ENCODE measurements at places on chromosomes 1 and 21.

- DNase-seq: no peak
Observed at GRCh38 chr1:226453015-226453704, 45.3 kb upstream of the PARP1 start.

- no peak for DNase-seq
Observed at GRCh38 chr1:200302921-200303290, 106.9 kb downstream of the ZNF281 start.

DNA sequence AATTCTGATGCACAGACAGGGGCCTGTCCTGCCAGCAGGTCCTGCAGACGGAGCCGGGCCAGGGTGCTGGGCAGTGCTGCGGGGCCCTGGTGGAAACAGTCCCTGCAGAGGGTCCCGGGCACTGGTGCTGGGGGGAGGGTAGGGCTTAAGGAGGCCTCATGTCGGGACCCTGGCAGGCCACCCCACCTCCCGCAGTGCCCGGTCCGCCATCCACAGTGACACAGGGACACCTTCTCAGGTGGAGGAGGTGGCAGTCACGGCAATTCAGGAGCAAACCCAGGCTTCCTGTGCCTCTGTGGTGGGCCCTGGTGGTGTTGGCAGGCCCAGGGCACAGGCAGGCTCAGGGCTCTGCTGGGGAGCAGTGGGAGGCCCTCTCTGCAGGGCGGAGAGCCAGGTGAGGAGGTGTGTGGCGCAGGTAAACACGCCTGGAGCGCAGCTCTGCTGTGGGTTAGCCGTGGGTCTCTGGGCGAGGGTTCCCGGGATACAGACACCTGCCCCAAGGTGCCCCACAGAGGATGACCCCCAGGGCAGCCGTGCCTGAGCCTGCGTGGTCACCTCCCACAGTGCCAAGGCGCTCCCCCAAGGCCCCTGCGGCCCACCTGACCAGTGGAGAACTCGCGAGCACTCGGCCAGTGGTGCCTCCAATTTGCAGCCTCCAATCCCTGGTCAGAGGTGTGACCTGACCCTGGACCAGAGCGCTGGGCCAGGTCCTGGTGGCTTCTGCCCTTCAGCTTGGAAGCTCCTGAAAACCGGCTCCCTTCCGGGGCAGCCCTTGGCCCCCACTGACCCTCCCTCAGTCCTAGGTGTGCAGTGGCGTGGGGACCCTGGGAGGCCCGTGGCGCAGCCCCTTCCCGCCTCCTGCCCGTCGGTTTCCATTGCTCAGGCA lies 19.2 kb downstream of the COL18A1 start:
- DNase-seq: no peak

DNA sequence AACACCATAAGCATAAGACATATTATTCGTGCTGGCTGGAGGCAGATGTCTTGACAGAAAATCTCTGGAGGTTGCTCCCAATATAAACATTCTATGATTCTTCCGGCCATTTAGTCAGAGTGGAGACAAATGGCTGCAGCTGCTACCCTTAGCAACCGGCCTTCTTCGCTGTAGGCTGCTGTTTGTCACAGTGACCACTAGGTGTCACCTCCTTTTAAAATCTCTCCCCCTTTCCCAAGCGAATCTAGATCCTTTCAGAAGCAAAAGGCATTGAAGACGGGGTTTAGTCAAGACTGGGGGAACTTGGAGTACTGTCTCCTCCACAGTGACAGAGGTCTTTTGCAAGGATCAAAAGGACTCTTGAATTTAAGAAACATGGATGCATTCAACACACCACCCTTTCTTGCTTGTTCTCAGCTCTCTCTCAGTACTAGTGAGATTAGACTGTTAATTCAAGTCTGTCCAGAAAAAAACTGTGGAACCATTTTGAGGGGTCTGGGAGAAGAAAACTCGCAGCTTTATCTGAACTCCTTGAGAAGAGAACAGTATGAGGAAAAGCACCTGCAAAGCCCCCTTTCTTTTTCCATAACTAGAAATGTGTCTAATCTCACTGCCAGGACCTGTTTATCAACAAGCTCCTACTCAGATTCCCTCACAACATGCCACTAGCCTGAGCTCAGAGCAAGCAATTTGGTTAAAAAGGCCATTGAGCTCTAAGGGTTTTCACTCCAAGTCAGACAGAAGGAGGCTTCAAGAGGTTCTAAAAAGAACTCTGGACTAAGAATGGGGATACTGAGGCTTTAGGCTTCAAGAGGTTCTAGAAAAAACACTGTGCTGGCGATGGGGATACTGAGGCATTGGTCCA lies 408.3 kb upstream of the PLXNA2 start:
- peak; percentile 16 for DNase-seq

- DNase-seq: no peak
Observed at GRCh38 chr1:167938080-167938636, 1.3 kb upstream of the MPC2 start.

GRCh38 chr1:184914149-184914548 lies 60.2 kb downstream of the NIBAN1 start:
- DNase-seq: no peak

- DNase-seq: no peak
Observed at GRCh38 chr1:15640667-15641066, 23.4 kb downstream of the DDI2 start.

DNA sequence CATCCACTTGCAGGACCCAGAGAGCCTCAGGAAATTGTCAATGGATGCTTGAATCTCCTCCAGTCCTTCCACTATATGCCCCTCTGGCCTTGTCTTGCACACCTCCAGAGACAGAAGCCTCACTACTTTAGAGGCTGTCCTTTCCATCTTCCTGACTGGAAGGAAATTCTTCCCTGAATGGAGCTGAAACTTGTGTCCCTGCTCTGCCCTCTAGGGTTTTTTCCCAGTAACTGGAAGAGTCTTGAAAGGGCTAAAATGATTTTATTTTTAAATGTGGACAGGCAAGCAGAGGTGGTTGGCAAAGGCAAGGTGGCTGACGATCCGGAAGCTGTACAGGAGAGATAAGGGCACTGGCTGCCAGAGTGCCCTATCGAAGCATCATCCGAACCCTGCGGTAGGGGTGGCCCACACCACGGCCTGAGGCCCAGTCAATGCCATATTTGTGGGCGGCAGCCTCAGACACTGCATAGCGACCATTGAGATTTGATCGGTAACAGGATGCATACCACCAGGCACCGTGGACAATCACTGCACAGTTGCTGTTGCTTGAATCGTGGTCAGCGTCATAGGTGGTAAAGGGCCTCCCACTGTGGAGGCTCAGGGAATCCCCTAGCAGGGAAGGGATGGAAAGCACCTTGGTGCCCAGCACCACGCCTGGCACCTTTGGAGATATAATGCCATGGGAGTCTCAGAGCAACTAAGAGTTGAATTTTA lies 2.3 kb upstream of the MAP3K6 start:
- no peak for DNase-seq

DNA sequence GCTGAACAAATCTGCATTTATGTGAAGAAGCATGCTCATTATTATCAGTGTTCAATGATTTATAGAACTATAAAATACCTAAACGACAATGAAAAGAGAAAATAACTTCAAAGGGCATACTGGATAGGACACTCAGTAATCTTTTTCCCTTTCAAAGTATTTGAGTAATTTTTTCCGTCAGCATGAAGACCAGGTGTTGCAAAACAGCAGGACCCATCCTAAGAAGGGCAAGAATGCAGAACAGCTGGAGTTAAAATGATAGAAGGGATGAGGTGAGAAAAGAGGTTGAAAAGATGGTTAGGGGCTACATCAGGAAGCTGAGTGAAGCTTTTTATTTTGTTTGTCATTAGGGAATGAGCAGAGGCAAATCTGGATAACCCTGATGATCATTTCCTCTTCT lies 7.1 kb upstream of the RGS18 start:
- no peak for DNase-seq

DNA sequence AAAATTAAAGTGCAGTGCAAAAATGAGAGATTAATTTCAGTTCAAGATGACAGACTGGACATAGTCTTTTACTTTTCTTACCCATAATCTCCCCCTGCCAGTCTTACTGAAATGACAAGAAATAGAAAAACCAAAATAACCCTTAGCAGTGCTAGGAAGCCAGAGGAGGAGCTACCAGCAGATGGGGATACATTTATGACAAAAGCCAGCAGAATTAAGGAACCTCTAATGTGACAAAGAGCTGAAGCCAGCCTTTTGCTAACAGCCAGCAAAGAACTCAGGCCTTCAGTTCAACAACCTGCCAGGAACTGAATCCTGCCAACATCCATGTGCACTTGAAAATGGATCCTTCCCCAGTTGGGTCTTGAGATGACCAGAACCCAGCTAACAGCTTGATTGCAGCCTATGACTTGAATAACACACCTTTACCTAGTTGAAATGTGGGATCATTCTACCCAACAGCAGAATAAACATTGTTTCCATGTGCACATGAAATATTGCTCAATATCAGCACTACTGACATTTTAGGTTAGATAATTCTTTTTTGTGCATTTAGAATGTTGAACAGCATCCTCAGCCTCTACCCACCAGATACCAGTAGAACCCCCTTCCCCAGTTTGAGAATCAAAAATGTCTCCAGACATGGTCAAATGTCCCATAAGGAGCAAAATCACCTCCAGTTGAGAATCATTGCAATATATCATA lies 7.9 kb upstream of the TRAF5 start:
- DNase-seq: no peak

GRCh38 chr1:24870551-24871195 lies 59.4 kb downstream of the RUNX3 start:
- DNase-seq: no peak

DNA sequence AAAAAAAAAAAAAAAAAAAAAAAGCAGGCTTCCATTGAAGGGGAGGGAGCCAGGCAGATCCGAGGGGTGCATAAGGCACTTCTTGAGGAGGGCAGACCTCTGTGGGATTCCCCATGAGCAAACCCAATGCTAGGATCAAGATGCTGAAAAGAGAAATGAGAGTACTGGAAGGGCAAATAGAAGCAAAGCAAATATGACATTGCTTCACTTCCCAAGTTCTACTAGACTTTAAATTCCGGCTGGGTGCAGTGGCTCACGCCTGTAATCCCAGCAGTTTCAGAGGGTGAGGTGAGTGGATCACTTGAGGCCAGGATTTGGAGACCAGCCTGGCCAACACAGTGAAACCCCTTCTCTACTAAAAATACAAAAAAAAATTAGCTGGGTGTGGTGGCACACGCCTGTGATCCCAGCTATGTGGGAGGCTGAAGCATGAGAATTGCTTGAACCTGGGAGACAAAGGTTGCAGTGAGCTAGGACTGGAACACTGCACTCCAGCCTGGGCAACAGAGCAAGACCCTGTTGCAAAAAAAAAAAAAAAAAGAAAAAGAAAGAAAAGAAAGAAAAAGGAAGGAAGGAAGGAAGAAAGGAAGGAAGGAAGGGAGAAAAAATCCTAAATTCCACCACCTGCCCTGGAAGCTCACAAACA lies 23.1 kb upstream of the PALMD start:
- no peak for DNase-seq

DNA sequence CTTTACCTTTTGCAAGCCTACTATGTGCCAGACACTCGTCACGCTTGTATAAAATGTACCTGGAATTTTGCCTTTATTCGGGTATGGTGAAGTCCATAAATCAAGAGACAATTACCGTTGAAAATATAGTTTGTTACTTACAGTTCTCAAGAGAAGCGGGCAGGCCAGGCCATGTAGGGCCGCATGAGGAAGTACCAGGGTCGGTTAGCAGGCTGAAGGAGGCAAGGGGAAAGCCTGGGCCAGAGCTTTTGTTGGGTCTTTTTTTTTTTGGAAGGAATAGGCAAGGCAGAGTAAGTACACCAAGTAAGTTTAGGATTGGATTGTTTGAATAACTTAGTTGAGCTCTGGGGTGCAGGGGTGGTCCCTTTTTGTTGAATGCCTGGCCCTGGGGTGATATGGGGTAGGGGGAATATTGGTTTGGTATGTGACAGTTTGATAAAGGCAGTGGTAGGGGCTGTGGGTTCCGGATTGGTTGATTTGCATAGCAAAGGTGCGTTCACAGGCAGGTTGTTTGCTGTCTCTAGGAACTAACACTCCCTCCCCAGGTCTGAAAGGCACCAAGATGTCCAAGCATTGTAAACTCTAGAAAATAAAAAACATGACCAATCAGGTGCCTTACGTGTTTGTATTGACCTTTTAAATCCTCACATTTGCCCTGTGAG lies 80.7 kb downstream of the KAZN start:
- DNase-seq: no peak

GRCh38 chr1:35876988-35877387 lies 6.0 kb upstream of the AGO1 start:
- DNase-seq: no peak

DNA sequence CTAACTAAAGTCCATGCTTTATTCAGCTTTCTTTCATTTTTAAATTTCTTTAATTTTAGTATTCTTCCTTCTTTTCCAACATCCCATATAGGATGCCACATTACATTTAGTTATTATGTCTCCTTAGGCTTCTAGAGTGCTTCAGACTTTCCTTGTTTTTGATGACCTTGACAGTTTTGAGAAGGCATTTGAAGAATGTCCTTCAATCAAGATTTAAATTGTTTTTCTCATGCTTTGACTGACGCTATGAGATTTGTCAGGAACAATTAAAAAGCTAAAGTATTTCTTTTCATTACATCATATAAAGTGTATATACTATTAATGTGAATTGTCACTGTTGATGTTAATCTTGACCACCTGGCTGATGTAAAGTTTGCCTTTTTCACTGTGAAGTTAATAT lies 173.7 kb upstream of the LYPLAL1 start:
- no peak for DNase-seq

DNA sequence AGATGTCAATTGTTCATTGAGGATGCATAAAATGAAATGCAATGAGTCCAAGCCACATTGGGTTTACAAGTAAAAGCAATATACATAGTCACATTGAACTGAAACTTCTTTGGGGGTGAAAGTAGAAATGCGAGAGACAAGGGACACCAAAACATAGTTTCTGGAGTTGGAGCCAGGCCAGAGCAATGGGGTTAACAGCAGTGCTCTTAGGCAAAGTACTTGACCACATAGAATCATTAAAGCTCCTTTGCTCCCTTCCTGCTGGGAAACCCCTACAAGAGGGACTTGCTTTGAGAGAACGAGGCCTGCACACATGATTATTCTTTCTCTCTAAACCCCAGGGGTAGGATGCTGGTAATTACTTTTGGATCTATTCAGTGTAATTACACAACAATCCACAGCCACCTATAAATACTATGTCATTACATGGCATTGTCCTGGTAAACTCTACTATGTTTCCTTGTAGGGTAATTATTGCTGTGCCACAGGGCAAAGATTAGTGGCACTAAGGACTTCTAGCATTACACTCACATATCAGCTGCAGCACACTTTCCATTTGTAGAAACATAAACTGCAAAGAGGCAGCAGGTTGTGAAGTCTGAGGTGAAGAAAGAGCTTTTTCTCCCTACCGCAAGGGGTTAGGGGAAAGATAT lies 421.6 kb upstream of the PBX1 start:
- DNase-seq: no peak

DNA sequence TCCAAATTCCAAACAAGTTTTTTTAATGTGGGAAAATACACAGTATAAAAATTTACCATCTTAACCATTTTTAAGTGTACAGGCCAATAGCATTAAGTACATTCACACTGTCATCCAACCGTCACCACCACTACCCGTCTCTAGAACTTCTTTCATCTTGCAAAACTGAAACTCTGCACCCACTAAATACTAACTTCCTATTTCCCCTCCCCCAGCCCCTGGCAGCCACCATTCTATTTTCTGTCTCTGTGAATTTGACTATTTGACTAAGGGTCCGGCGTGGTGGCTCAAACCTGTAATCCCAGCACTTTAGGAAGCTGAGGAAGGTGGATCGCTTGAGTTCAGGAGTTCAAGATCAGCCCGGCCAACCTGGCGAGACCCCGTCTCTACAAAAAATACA lies 36.1 kb downstream of the CLSTN1 start:
- no peak for DNase-seq

All from uterus (tissue), 4 donors.